ENCODE measurements at places on chromosomes 13 and 19. TPM values are rescaled to one million over a fixed set of nuclear protein-coding genes. Genes with fewer than 3 reads are reported as not detected.

The CEACAM19 gene
- 1.6 TPM for total RNA-seq

The ANGPTL8 gene
- 0.39 TPM for total RNA-seq

The EML2 gene
- 73.8 TPM for total RNA-seq

The TGFBR3L gene
- 2.1 TPM for total RNA-seq

The TEX26 gene
- not detected for total RNA-seq

The KASH5 gene
- total RNA-seq: not detected

The CACNA1A gene
- 0.28 TPM for total RNA-seq

The ZNF333 gene
- 26.1 TPM for total RNA-seq

The IGSF23 gene
- not detected for total RNA-seq

The EID2B gene
- total RNA-seq: 2.9 TPM

The NCR1 gene
- total RNA-seq: not detected

The SPTBN4 gene
- 1.9 TPM for total RNA-seq

The TTYH1 gene
- total RNA-seq: 0.61 TPM

The PPM1N gene
- 2.2 TPM for total RNA-seq

The NEK5 gene
- not detected for total RNA-seq

The COG6 gene
- 36.3 TPM for total RNA-seq

The TTC9B gene
- total RNA-seq: not detected

The BEST2 gene
- total RNA-seq: not detected

The PLVAP gene
- 67.7 TPM for total RNA-seq

The SAFB gene
- total RNA-seq: 38.4 TPM

The ZNF99 gene
- not detected for total RNA-seq

The KIR3DL2 gene
- total RNA-seq: not detected

The C13orf46 gene
- 0.06 TPM for total RNA-seq

The OLFM2 gene
- total RNA-seq: 47.3 TPM

The ZNF443 gene
- total RNA-seq: 3.8 TPM

The HCST gene
- total RNA-seq: 24.3 TPM

The SCGB2B2 gene
- total RNA-seq: 0.55 TPM

The ZNF556 gene
- not detected for total RNA-seq

The DCUN1D2 gene
- total RNA-seq: 18.0 TPM

The SSC5D gene
- 3.6 TPM for total RNA-seq

The KLK4 gene
- 1.4 TPM for total RNA-seq

The ZNF415 gene
- total RNA-seq: 46.2 TPM

Data from adrenal gland (tissue), 19 donors.